ENCODE measurements at places on chromosomes 4 and X. TPM values are rescaled to one million over a fixed set of nuclear protein-coding genes. Genes with fewer than 3 reads are reported as not detected.

Gene DRD5
- total RNA-seq: not detected

- no peaks in the 10 kb centered on the region for H3K4me1 ChIP-seq
- H3K27me3 ChIP-seq: no peaks in the 10 kb centered on the region
- H3K27ac ChIP-seq: no peak overlapping the region
- H3K36me3 ChIP-seq: peaks cover 5% of the 10 kb centered on the region
- DNase-seq: no peak
- no peak overlapping the region for H3K4me3 ChIP-seq
Observed at GRCh38 chr4:88350786-88351185, 27.9 kb upstream of the HERC6 start.

GRCh38 chr4:5186271-5187064, 135.2 kb downstream of the STK32B start:
- no peaks in the 10 kb centered on the region for H3K36me3 ChIP-seq
- H3K27me3 ChIP-seq: no peaks in the 10 kb centered on the region
- H3K4me1 ChIP-seq: peaks cover 5% of the 10 kb centered on the region
- no peak overlapping the region for H3K27ac ChIP-seq
- no peak overlapping the region for H3K4me3 ChIP-seq

- H3K4me1 ChIP-seq: peaks cover 12% of the 10 kb centered on the region
- H3K27me3 ChIP-seq: no peaks in the 10 kb centered on the region
- H3K4me3 ChIP-seq: no peak overlapping the region
Observed at GRCh38 chr4:41400296-41400695, 137.7 kb upstream of the LIMCH1 start.
